Hair follicle dermal papilla cell (primary cell): ENCODE measurements at places on chromosomes 1 and 21. TPM values are rescaled to one million over a fixed set of nuclear protein-coding genes. Genes with fewer than 3 reads are reported as not detected.

Gene VHLL
- not detected in 2 replicates for total RNA-seq

Gene SLC44A3
- total RNA-seq = 1.7 and 3.2 TPM in 2 replicates

Gene S100A7A
- not detected in 2 replicates for total RNA-seq

Gene LY9
- total RNA-seq = not detected in 2 replicates

Gene TEKT2
- total RNA-seq = 0.12 TPM in 1 of 2 replicates, not detected in the other

Gene TEDDM1
- total RNA-seq = not detected in 2 replicates

Gene SPSB1
- total RNA-seq = 21.3 and 21.6 TPM in 2 replicates

Gene OR6F1
- not detected in 2 replicates for total RNA-seq

Gene CELA2A
- not detected in 2 replicates for total RNA-seq

Gene ASPM
- 3.9 and 4.4 TPM in 2 replicates for total RNA-seq

Gene LAD1
- total RNA-seq = 0.16 TPM in 1 of 2 replicates, not detected in the other

Gene KLHDC7A
- total RNA-seq = not detected in 2 replicates

Gene TNFRSF18
- 0.16 TPM in 1 of 2 replicates, not detected in the other for total RNA-seq

Gene VAV3
- total RNA-seq = 2.9 and 4.2 TPM in 2 replicates

Gene ZZZ3
- 97.0 and 109 TPM in 2 replicates for total RNA-seq

Gene TRPM2
- total RNA-seq = under 0.01 TPM in 1 of 2 replicates, not detected in the other

Gene OR2AK2
- total RNA-seq = 0.49 TPM in 1 of 2 replicates, not detected in the other

Gene MFSD2A
- total RNA-seq = 5.2 and 10.5 TPM in 2 replicates

Gene EBNA1BP2
- 33.5 and 35.7 TPM in 2 replicates for total RNA-seq

Gene ZNF593OS
- not detected in 2 replicates for total RNA-seq

Gene S100A14
- total RNA-seq = 0.36 and 0.65 TPM in 2 replicates
